ENCODE measurements at places on chromosomes 6 and 20.

- DNase-seq = no peak
These were observed 492.3 kb downstream of the PREX1 start for GRCh38 chr20:48335308-48336050.

DNA sequence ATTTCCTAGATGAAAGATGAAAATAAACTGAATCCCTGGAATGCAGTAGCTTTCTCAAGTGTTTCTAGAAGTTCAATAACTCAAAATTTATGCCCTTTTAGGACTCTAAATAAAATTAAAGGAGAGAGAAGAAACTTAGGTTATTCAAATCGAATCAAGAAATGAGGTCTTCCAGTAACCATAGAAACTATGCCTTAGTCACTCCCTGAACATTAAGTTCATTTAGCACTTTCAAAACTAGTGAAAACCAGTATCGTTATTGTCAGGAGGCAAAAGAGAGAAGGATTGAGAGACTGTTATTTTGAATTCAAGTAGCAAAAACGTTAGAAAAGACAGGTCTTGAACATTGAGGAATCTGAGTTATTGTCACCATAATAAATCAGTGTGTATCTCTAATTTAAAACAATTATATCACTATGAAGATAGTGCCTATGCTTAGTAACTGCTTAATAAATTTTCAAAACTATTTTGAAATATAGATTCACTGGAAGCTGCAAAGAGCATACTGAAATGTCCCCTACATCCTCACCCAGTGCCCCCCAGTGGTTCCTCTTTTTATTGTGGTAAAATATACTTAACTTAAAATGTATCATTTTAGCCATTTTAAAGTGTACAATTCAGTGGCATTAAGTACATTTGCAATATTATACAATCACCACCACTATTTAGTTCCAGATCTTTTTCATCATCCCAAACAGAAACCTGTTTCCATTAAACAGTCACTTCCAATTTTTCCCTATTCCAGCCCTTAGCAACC lies 4.6 kb downstream of the RPP21 start:
- no peak for DNase-seq

GRCh38 chr20:57186192-57186591 lies 80.2 kb downstream of the BMP7 start:
- DNase-seq = no peak

DNA sequence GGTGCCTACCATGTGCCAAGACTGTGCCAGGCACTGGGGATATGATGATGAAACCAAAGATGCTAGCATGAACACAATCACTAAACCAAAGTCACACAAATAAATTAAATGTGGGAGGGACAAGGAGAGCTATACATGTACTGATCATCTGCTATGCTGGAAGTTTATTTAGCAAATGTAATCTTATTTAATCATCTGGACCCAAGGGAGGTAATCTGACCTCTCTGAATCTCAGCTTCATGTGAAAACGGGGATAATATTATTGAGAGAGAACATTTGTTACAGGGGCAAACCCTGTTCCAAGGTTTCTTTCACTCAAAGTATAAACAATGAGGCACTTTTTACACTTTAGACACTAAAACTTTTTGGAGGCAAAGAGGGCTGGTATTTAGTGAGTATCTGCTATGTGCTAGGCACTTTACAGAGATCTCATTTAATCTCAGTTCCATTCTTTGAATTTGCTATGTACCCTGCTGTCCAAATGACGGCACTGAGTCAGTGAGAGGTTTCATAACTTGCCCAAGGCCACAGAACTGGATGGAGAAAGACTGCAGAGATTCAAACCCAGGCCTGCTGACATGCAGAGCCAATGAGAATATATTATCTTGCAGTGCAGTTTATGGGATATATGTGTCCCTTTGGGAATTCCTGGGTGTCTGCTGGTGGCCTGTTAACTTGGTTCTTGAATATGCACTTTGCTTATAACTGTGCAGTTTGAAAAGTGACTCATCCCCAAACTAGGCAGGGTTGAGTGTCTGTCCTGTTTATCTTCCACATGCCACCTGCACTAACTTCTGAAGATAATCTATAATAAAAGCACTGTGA lies 3.3 kb upstream of the ASXL1 start:
- DNase-seq = no peak

GRCh38 chr6:114216789-114217467 lies 125.9 kb downstream of the HS3ST5 start:
- no peak for DNase-seq

DNA sequence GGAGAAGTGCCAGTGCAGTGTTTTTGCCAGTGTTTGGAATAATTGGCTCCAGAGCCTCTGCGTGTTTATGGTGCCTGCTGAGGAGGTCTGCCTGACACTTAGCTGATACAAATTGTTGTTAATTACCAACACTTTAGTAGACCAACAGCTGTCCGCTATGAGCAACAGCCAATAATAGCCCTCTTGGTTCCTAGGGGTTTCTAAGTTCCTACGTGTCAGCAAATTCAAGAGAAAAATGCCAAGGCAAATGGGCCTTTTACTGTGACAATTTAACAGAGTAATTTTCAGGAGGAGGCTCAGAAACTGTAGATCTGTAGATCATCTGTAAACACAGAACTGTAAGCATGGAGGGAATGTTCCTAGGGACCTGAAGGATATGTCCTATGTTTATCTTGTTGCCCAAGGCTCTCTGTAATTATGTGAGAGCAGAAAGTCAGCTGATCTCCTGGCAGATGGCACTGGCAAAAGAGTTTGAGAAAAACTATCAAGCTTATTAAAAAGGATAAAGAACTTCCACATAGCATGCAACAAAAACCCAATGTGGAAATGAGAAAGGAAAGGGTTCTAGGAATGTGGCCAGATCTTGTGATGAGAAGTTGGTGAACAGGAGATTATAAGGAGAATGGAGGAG lies 157.7 kb downstream of the GJA1 start:
- DNase-seq = peak; percentile 77

- DNase-seq = peak; percentile 84
These were observed 14.5 kb downstream of the GNL1 start for GRCh38 chr6:30541515-30542403.

DNA sequence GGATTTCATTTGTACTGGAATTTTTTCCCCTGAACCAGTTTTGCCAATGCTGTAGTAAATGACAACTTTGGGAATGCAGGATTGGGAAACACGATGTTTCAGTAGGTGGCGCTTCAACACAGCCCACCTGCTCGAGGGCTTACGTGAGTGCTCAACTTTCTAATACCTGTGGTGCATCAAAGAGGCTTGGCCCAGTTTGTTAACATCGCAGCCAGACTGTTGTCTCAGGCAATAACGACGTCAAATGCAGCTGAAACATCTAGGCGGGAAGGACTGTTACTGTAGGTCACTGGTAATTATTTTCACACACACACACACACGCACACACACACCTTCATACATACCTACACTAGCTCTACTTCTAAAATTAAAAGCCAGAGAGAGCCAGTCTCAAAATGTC lies 815.5 kb upstream of the SLC35B3 start:
- DNase-seq = peak; percentile 50

GRCh38 chr6:113172531-113172966 lies 684.6 kb upstream of the MARCKS start:
- peak; percentile 3 for DNase-seq

GRCh38 chr6:69774740-69775584 lies 21.8 kb downstream of the LMBRD1 start:
- no peak for DNase-seq

- DNase-seq = no peak
These were observed 10.3 kb upstream of the RAD21L1 start for GRCh38 chr20:1215386-1216170.

DNA sequence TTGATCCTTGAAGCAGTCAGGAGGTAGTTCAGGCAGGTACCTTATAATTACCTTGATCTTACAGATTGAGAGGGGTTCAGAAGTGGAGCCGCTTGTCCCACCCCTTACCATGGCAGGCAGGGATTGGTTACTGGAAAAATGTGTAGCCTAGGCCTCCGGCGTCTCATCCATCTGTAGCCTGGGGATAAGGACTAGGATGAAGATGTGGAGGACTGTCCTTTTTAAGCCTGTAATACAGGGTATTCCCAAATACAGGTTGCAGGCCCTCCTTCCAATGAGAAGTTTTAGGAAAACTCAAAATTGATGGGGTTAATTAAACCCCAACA lies 2.8 kb downstream of the HMGA1 start:
- no peak for DNase-seq

- DNase-seq = no peak
These were observed 9.0 kb downstream of the LRP11 start for GRCh38 chr6:149855040-149855654.

- no peak for DNase-seq
These were observed 23.0 kb upstream of the NAA20 start for GRCh38 chr20:19993958-19994669.

- no peak for DNase-seq
These were observed 25.5 kb upstream of the ASXL1 start for GRCh38 chr20:32332614-32333013.

- DNase-seq = no peak
These were observed 165.8 kb downstream of the KIF16B start for GRCh38 chr20:16407251-16408067.

GRCh38 chr6:132931936-132932514 lies 117.7 kb downstream of the RPS12 start:
- DNase-seq = no peak

GRCh38 chr6:54747955-54748354 lies 98.6 kb upstream of the FAM83B start:
- DNase-seq = no peak

DNA sequence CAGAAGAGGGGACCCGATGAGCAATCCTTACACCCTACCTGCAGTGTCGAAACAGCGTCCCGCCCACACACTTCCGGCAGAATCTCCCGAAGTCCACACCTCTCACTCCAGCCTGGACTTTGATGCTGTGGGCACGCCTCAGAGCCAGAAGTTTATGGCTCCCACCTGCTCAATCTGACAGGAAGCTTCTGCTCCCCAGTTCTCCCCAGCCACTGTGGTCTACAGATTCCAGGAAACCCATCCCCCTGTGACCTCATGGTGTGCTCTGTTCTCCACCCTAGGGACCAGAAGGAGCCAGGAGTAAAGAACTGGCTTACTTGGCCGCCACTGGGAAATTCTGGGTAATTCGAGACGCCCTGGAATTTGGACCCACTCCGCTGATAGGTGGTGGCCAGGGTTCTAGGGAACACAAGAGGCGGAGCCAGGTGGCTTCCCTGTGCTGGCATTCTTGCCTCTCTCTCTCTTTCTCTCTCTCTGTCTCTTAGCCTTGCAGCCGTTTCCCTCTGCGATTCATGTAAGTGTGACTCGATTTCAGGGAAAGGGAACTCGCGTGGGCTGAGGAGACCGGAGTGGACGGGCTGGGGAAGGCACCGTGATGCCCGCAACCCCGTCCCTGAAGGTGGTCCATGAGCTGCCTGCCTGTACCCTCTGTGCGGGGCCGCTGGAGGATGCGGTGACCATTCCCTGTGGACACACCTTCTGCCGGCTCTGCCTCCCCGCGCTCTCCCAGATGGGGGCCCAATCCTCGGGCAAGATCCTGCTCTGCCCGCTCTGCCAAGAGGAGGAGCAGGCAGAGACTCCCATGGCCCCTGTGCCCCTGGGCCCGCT lies at the start of gene TRIM15:
TSS of gene TRIM15 (plus strand) at position 457 of the 828 bp plus-strand sequence. CDS start at position 596, 139 bp downstream.
- DNase-seq = no peak

DNA sequence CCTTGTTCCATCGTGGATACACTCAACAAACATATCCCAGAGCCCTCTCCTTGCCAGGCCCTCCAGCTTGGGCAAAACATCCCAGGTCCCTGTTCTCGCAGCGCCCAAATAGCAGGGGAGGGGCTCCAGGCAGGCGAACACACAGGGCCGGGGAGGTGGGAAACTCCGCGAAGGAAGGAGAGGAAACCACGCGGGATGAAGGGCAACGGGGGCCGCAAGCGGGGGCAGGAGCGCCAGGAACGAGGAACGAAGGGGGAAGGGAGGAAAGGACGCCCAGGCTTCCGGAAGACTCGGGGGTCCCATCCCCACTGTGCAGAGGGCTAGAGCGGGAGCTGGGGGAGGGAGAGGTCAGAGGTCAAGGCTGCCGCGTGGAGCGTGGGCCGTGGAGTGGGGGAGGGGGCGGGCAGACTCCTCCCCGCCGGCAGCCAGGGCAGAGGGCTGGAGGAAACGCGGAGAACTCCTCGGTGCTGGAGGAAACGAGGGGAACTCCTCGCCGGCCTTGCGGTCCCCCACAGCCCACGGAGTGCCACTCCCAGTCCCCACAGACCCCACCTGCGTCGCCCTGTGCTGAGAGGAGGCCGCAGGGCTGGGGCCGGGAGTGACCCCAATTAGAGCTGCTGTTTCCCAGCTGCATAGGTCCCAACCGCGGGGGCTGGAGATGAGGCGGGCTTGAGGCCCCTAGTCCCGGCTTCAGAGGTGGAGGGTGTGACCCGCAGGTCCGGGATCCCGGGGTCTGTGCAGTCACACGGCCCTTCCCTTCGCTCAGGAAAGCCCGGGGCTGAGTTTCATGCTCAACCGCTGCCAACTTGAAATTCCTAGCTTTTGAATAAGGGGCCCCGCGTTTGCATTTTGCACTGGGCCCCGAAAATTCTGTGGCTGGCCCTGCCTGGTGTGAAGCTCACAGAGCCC lies 1.2 kb upstream of the RBM38 start:
- DNase-seq = no peak

- DNase-seq = no peak
These were observed 41.7 kb upstream of the CDKN1A start for GRCh38 chr6:36636687-36637418.

- DNase-seq = no peak
These were observed 6.4 kb downstream of the NPEPL1 start for GRCh38 chr20:58698741-58699622.

DNA sequence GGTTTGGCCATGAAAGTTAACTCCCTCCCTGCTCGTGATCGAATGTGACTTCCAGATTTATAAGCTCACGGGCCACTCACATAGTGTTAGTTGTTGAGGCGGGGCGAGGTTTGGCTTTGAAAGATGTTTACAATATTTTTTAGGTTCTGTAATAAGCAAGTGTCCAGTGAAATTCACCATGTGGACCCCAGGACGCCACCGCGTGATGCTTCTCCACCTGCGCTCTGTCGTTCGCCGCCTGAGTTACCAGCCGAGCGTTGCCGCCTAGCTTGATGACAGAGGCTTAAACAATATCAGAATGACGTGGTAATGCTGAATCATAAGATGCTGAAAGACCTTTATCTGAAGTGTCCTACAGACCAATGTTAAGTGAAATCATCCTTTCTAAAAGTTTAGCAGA lies 241.0 kb downstream of the MYLK4 start:
- DNase-seq = no peak

GRCh38 chr6:121437851-121438651 lies 2.6 kb downstream of the GJA1 start:
- DNase-seq = peak; percentile 67

DNA sequence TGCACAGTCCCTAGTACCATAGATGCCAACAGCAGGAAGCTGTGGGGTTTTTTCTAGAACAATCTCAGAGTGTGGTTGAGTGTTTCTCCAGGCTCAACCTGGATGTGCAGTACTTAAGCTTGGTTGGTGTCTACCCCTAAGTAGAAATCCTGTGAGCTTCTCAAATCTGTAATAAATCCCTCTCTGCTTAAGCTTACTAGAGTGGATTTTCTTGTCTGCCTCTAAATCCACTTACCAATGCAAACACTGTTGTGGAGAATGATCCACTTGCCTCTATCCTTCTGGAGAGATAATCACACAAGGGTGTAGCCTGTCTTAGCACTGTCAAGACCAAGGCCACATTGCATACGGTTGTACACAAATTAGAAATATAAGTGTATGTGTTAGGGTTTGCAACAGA lies 43.3 kb upstream of the CLIC5 start:
- DNase-seq = no peak

- DNase-seq = peak; percentile 58
These were observed 39.1 kb downstream of the ILRUN start for GRCh38 chr6:34657307-34657978.

GRCh38 chr20:63205896-63206295 lies 10.0 kb downstream of the YTHDF1 start:
- no peak for DNase-seq

GRCh38 chr6:340991-341827 lies 48.9 kb downstream of the DUSP22 start:
- DNase-seq = no peak

- no peak for DNase-seq
These were observed 16.9 kb upstream of the FANCE start for GRCh38 chr6:35435074-35435837.

Data from NCI-H2227 treated with DMSO at 0.1 percent for 48 hours (cell line).